SJSA1 (cell line): ENCODE measurements at places on chromosomes 4 and X.

DNA sequence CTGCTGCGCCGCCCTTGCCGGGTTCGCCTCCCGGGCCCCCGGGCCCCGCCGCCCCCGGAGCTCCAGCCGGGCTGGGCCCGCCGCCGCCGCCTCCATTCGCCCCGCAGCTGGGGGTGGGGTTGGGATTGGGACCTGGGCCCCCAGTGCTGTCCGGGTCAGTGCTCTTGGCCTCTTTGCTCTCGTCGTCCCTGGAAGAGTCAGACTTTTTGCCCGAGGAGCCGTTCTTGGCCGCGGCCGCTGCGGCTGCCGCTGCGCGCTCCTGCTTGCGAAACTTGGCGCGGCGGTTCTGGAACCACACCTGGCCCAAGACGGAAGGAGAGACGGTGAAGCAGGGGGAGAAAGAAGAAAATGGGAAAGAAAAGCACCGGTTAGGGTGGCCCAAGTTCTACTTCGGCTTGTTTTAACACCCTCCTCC lies 2.5 kb downstream of the PHOX2B start:
- H3K4me3 ChIP-seq = no peak overlapping the region
- no peak for DNase-seq
- no peaks in the 10 kb centered on the region for H3K36me3 ChIP-seq
- peaks cover 28% of the 10 kb centered on the region for H3K27me3 ChIP-seq

- H3K27ac ChIP-seq = no peak overlapping the region
- DNase-seq = no peak
- H3K4me1 ChIP-seq = no peaks in the 10 kb centered on the region
- H3K36me3 ChIP-seq = no peaks in the 10 kb centered on the region
- no peak overlapping the region for H3K4me3 ChIP-seq
- H3K27me3 ChIP-seq = no peaks in the 10 kb centered on the region
These were observed 52.2 kb downstream of the APOO start for GRCh38 chrX:23855569-23855968.

- H3K36me3 ChIP-seq = no peaks in the 10 kb centered on the region
- no peak overlapping the region for H3K27ac ChIP-seq
- H3K27me3 ChIP-seq = 0 out of 2 replicates have a peak, but pooled peaks cover 2% of the 10 kb centered on the region
- no peaks in the 10 kb centered on the region for H3K4me1 ChIP-seq
These were observed 118.2 kb upstream of the KIT start for GRCh38 chr4:54539500-54540029.

- H3K27ac ChIP-seq = no peak overlapping the region
- no peaks in the 10 kb centered on the region for H3K36me3 ChIP-seq
- no peaks in the 10 kb centered on the region for H3K27me3 ChIP-seq
- DNase-seq = no peak
- no peaks in the 10 kb centered on the region for H3K4me1 ChIP-seq
- no peak overlapping the region for H3K4me3 ChIP-seq
These were observed 120.9 kb upstream of the GRID2 start for GRCh38 chr4:92182736-92183407.

GRCh38 chrX:22486296-22486695 lies 213.6 kb downstream of the CBLL2 start:
- H3K4me3 ChIP-seq = no peak overlapping the region
- H3K27ac ChIP-seq = no peak overlapping the region
- no peaks in the 10 kb centered on the region for H3K36me3 ChIP-seq
- no peak for DNase-seq

DNA sequence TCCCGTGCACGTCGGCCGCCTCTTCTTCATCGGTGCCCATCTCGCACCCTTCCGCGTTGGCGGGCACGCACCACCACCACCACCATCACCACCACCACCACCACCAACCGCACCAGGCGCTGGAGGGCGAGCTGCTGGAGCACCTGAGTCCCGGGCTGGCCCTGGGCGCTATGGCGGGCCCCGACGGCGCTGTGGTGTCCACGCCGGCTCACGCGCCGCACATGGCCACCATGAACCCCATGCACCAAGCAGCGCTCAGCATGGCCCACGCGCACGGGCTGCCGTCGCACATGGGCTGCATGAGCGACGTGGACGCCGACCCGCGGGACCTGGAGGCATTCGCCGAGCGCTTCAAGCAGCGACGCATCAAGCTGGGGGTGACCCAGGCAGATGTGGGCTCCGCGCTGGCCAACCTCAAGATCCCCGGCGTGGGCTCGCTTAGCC lies 1.4 kb downstream of the POU4F2 start:
- H3K27me3 ChIP-seq = peaks cover 68% of the 10 kb centered on the region
- no peak for DNase-seq
- no peak overlapping the region for H3K4me3 ChIP-seq
- H3K27ac ChIP-seq = no peak overlapping the region
- H3K4me1 ChIP-seq = peaks cover 4% of the 10 kb centered on the region

GRCh38 chr4:74724979-74725378 lies 69.3 kb downstream of the BTC start:
- no peaks in the 10 kb centered on the region for H3K36me3 ChIP-seq
- no peak overlapping the region for H3K4me3 ChIP-seq
- H3K27ac ChIP-seq = no peak overlapping the region
- no peak for DNase-seq
- H3K27me3 ChIP-seq = peaks cover 12% of the 10 kb centered on the region; the same call in 1 of the 2 replicates

- H3K27me3 ChIP-seq = no peaks in the 10 kb centered on the region
- H3K27ac ChIP-seq = no peak overlapping the region
- H3K4me1 ChIP-seq = 0 out of 2 replicates have a peak, but pooled peaks cover 3% of the 10 kb centered on the region
- H3K4me3 ChIP-seq = no peak overlapping the region
These were observed 160.8 kb downstream of the MGST2 start for GRCh38 chr4:139826426-139826825.

- no peaks in the 10 kb centered on the region for H3K36me3 ChIP-seq
- no peak for DNase-seq
- H3K27ac ChIP-seq = no peak overlapping the region
- H3K27me3 ChIP-seq = no peaks in the 10 kb centered on the region
- H3K4me3 ChIP-seq = no peak overlapping the region
These were observed 76.8 kb downstream of the DTHD1 start for GRCh38 chr4:36358173-36358572.

DNA sequence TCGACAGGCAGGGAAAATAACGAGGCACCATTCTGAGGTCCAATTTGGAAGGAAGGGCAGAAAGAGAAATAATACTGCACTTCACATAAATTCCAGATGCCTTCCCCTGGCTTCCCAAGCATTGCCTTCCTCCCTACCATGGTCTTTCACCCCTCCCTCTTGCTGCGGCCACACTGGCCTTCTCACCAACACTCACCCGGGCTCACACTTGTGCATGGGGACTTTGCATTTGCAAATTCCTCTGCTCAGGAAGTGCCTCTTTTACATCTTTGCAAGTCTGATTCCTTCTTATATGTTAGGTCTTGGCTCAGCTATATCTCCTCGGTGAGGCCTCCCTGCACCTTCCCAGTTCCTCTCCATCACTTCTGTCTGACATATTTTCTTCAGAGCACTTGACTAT lies 199.4 kb downstream of the CHIC2 start:
- H3K36me3 ChIP-seq = no peaks in the 10 kb centered on the region
- no peak overlapping the region for H3K4me3 ChIP-seq
- DNase-seq = no peak
- H3K27me3 ChIP-seq = no peaks in the 10 kb centered on the region

- no peaks in the 10 kb centered on the region for H3K4me1 ChIP-seq
- no peak overlapping the region for H3K4me3 ChIP-seq
- no peaks in the 10 kb centered on the region for H3K27me3 ChIP-seq
- no peak overlapping the region for H3K27ac ChIP-seq
- DNase-seq = no peak
These were observed 247.9 kb downstream of the ADAM29 start for GRCh38 chr4:175166020-175166419.

- no peak overlapping the region for H3K27ac ChIP-seq
- H3K4me1 ChIP-seq = no peaks in the 10 kb centered on the region
- no peaks in the 10 kb centered on the region for H3K36me3 ChIP-seq
- H3K4me3 ChIP-seq = no peak overlapping the region
- no peaks in the 10 kb centered on the region for H3K27me3 ChIP-seq
These were observed 113.7 kb downstream of the BMP15 start for GRCh38 chrX:51024106-51024696.

- no peaks in the 10 kb centered on the region for H3K27me3 ChIP-seq
- no peaks in the 10 kb centered on the region for H3K36me3 ChIP-seq
- no peak for DNase-seq
- no peak overlapping the region for H3K27ac ChIP-seq
These were observed 800.4 kb upstream of the AGA start for GRCh38 chr4:178242655-178243054.

- no peaks in the 10 kb centered on the region for H3K4me1 ChIP-seq
- H3K27ac ChIP-seq = no peak overlapping the region
- no peak for DNase-seq
- no peak overlapping the region for H3K4me3 ChIP-seq
- no peaks in the 10 kb centered on the region for H3K36me3 ChIP-seq
These were observed 5.0 kb upstream of the NDP start for GRCh38 chrX:43978226-43978625.
